Stimulated activated CD4-positive, alpha-beta T cell treated with anti-CD3 and anti-CD28 coated beads, Interleukin-15, amount 100 ng/mL, for 1 hour (primary cell): ENCODE measurements at places on chromosomes 5 and 9.

DNA sequence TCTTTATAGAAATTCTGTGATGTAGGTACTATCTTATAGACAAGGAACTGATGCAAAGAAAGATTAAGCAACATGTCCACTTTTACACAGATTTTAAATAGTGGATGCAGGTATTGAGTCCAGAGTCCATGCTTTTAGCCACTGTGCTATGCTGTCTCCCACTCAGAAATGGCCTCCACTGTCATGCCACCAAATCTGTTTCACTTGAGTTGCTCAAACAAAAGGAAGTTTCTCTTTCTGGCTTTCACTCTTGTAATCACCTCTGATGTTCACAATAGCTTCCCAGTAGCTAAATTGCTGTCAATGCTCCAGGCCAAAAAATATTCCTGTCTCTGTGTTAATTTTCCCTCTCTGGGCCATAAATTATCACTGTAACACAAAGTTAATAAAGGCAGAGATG is 77.0 kb upstream of the RASA1 start:
- DNase-seq, result no peak

DNA sequence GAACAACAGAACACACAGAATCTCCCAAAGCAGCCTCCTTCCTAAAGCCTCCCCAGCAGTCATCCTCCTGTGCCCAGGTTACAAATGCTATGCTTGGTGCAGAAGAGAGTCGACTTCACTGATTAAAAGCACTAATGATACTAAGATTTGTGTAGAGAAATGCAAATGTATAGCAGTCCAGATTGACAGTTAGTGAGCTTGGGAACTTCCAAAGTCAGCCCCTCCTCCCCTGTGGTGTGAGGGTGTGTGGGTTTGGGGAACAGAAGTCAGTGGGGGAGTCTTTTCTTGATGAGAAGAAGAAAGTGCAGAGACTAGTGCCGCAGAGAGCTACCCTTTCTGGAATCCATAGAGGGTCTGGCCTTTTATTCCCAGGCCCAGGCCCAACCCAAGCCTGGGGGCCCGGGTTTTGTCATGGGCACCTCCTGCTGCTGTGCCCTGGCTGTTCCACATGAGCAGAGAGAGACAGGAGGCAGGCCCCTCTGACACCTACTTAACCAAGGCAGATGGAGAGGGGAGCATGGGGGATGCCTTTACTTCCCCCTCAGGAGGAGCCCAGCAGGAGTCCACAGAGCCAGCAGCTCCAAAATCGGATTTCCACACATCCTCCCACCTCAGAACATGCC is 173.3 kb downstream of the DENND1A start:
- no peak for DNase-seq

DNA sequence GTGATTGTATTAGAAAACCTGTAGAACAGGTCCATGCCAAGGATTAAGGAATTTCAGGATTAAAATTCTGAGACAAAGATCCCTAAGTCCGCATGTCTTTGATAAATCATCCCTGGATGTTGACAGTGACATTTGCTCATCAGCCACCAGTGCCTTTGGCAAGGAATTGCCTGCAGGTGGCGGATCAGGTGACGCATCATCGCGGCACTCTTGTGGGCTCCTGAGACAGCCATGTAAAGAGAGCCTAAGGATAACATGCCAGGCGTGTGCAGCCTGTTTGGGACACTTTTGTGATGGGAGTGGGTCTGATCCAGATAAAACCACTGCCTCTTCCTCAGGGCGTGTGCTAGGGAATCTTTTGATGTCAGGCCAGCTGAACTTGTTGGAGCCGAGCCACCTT is 40.6 kb downstream of the ADCY2 start:
- DNase-seq, result no peak

GRCh38 chr5:100828071-100828897 is 74.8 kb downstream of the ST8SIA4 start:
- DNase-seq, result no peak

- DNase-seq, result no peak
Measured at GRCh38 chr5:63959177-63959982, 2.9 kb downstream of the HTR1A start.

DNA sequence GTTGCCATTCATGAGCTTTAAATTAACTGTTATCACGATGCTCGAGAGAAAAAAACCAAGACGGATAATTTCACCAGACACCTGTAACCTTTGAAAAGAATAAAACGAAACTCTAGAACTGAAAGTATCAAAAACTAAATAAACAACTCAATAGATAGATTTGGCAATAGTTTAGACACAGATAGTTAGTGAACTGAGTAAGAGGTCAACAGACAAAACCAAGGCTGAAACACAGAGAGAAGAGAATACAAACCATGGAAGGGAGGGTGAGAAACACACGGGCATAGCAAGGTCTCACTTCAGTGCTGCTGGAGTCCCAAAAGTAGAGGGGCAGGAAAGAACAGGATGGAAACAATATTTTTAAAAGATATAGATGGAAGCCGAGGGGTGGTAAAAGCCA is 3.3 kb upstream of the OR2V1 start:
- DNase-seq, result no peak

GRCh38 chr5:148230240-148230639 is 8.1 kb upstream of the MARCOL start:
- no peak for DNase-seq
